ENCODE measurements at places on chromosomes 7 and 10.
A peak's percentile ranks its signal among the peaks of the same experiment; 100 is the strongest.

DNA sequence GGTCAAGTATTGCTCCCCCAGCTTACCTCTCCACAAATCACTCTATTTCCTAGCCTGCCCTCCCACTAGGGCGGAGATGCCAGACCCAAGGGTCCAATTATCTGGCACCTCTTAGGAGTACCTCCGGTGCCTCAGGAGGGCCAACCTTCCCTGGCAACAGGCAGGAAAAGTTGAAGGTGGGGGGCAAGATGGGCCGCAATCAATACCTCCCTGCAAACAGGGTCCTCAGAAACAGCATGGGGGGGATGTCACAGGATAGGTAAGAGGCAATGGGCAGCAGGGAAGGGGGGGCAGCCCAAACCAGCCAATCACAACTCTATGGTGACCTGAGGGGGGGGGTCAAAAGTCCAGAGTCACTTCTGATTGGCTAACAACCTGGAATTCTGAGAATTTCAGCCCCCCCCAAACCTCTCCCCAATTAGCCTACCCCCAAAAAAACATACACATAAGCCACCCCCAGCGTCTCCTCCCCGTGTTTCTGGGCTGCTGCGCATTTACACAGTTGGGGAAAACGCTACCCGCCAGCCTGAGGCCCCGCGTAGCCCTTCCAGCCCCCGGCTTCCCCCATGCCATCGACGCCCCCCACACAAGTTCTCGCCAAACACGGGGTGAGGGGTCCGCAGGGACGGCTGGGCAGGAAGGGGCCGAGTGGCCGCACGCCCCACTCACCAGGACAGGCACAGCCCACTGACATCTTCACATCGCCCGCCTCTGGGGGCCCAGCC lies 589 bp downstream of the LDB1 start:
- peak; percentile 72 for DNase-seq

GRCh38 chr10:101397140-101397539 lies 43.2 kb downstream of the BTRC start:
- DNase-seq: no peak

DNA sequence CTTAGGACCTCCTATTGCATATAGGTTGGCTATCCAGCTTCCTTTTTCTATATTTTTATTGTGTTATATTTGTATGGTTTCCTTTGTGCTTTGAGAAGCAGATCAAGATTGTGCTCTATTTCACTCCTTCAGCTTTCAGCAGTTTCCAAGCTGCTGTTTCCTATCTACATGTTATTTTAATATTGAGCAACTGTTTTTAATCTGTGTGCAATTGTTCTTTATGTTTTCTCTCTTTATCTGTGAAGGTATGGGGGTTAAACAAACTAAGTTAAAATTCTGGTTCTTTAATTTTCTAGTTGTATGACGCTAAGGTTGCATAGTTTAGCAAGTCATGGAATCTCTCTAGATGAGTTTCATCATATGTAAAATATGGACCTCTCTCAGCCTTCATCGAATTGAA lies 251.0 kb downstream of the GPR158 start:
- DNase-seq: no peak

GRCh38 chr10:58608826-58609531 lies 96.3 kb downstream of the BICC1 start:
- no peak for DNase-seq

GRCh38 chr7:26052706-26053105 lies 99.3 kb upstream of the NFE2L3 start:
- DNase-seq: no peak

- DNase-seq: no peak
Measured at GRCh38 chr10:93315246-93315645, 166.9 kb downstream of the MYOF start.

- DNase-seq: no peak
Measured at GRCh38 chr7:113368256-113368655, 249.9 kb upstream of the SMIM30 start.

- DNase-seq: no peak
Measured at GRCh38 chr10:44801383-44802327, 109.5 kb upstream of the TMEM72 start.

DNA sequence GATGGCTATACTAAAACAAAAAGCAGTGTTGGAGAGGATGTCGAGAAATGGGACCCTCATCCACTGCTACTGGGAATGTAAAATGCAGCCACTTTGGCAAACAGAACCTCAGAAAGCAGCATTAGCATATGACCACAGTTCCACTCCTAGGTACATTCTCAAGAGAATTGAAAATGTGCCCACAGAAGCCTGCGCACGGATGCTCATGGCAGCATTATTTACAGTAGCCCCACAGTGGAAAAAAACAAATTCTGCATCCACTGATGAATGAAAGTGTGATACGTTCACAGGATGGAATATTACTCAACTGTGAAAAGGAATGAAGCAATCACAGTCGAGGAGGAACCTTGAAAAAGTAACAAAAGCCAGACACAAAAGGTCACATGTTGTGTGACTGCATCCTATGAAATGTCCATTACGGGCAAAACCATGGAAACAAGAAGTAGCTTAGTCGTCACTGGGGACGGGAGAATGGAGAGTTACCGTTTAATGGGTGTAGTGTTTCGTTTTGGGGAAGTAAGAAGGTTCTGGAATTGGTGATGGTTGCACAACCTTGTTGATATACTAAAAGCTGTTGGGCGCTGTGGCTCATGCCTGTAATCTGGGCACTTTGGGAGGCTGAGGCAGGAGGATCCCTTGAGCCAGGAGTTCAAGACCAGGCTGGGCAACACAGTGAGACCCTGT lies 2.5 kb upstream of the UPK3B start:
- DNase-seq: no peak
